Trophoblast cell (in vitro differentiated cells and primary cell): ENCODE measurements at places on chromosomes 5 and 9.

GRCh38 chr9:76725011-76725546 lies 39.2 kb upstream of the PCA3 start:
- DNase-seq, result no peak

DNA sequence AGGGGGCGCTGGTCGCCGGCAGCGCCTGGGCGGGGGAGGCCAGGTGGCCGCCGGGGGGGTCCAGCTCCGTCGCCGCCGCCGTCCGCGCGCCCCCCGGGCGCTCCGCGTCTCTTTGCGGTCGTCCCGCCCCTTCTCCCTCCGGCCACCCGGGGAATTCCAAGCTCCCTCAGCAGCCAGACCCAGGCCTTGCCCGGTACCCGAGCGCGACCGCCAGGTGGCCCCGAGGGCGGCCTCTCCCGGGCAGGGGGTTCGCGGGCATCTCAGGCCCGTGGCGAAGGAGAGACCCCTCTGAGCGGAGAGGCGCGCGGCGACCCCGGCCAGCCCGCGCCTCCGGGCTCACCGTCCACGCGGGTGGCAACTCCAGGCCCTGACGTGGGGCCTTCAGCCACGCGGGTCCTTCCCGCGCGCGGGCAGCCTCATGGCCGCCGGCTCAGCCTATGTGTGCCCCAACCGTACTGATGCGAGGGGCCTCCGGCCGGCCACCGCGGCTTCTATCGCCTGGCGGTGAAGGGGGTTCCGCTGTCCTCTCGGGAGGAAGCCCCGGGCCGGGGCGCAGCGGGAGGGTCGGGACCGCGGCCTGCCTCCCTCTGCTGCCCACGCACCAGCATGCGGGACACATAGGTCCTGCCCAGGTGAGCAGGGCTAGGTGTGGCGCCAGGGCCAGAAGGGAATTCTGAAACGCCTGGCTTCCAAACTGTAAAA lies 529 bp upstream of the NRARP start:
- DNase-seq, result peak; percentile 55

DNA sequence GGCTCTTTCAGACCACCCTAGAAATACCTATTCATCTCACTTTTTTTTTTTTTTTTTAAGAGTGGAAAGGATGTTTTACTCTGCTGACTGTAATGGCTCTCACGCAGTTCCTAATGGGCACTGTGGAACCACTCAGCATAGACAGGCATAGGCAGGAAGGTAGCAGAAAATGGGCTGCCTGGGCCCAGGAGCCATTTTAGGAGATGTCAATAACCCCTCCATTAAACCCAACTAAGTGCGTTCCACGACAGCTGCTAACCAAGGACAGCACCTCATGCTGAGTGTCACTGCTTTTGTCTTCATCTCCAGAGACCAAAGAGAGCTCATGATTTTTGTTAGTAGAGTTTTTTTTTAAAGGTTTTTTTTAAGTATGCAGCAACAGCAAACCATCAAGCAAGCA lies 15.3 kb downstream of the MAP1B start:
- DNase-seq, result no peak

DNA sequence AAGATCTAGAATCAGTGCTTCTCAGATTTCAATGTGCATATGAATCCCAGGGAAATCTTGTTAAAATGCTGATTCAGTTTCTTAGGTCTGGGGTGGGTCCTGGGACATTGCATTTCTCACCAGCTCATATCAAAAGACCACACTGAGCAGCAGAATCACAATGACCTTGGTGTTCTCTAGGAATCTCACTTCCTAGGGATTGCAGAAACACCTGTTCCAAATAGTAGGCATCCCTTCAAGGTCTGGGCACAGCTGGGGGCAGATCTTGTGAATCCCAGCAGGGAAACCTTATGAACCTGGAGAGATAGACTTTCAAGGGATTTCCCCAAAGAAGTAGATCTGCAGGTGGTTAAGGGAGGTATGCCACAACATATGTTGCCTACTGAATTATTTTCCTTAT lies 8.9 kb upstream of the GARNL3 start:
- no peak for DNase-seq

DNA sequence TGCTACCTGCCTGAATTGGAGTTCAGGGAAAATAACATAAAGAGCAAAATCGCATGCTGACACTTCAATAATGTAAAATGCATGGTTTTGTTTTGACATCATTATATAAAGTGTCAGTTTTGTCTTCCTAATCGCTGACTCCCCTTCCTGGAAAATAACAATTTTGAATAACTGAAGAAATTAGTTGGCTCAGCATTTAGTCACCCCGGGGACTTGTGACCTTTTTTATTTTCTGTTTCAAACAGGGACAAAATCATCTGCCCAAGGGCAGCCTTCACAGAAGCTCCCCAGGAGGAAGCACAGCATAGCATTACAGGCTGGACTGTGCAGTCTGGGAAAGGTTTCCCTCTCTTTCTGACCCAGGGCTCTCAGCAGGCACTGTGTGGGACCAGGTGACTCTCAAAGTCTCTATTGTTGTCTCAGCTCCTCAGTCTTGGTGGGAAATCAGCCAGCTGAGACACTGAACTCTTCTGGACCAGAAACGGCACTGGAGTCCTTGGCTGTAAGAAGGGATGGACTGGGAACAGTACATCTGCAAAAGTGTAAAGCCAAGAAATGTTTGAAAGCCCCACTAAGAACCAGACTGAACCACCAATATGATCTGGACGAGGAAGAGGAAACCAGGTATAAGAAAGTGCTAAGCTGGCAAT lies 671.3 kb upstream of the KLF4 start:
- DNase-seq, result no peak

- no peak for DNase-seq
Observed at GRCh38 chr5:180495292-180495691, 1.1 kb downstream of the CNOT6 start.

DNA sequence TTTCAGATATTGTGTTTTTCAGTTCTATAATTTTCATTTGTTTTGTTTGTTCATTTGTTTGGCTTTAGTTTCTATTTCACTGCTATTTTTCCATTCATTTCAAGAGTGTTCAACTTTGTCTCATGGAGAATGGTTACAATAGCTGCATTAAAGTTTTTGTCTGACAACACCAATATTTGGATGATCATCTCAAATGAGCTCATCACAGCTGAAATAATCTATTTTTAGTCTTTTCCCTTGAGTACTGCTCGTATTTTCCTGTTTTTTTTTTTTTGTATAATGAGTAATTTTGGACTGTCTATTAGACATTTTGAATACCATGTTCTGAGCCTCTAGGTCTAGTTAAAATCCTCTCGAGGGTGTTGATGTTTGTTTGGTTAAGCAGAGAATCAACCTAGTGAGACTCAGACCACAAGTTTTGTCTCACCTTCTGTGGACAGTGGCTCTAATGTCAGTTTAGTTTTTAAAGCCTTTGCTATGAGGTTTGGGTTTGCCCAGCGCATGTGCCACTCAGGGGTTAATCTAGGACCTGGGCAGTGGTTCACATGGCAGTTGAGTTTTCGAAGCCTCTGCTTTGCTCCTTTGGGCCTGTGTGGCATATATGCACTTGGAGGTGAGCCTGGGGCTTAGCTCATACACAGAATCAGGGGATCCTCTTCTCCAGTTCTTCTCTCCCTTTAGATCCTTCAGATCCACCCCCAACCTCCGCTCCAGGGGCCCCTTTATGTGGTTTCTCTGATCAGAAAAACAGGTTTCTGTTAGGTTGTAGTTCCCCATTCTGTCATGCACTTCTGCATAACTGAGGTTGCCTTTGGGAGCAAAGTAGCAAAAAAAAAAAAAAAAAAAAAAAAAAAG lies 79.8 kb downstream of the ARSB start:
- no peak for DNase-seq

GRCh38 chr5:1511048-1511447 lies 12.7 kb downstream of the LPCAT1 start:
- no peak for DNase-seq

GRCh38 chr9:135343837-135344522 lies 135.6 kb upstream of the PPP1R26 start:
- peak; percentile 56 for DNase-seq

- DNase-seq, result no peak
Observed at GRCh38 chr5:128637031-128637430, 99.0 kb upstream of the FBN2 start.
